NCI-H446 treated with DMSO at 0.1 percent for 48 hours (cell line): ENCODE measurements at places on chromosomes 1 and 21.

DNA sequence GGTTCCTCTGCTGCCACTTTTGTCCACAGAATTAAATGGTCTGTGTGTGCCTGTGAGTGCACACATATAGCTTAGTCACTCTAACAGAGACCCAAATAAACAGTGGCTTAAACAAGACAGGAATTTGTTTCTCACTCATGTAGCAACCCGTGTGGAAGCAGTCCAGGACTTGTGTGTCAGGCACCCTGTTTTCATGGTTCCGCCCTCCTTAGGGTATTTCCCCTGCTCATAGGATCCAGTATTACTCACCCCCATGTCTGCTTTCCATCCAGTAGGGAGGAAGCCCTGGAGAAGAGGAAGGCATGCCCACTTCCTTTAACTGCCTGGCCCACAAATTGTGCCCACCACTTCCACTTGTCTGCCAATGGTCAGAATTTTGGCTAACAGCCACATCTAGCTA, 41.3 kb upstream of the TACSTD2 start:
- DNase-seq, result no peak

- DNase-seq, result no peak
These were observed 260.9 kb downstream of the LTN1 start for GRCh38 chr21:28731700-28732321.

DNA sequence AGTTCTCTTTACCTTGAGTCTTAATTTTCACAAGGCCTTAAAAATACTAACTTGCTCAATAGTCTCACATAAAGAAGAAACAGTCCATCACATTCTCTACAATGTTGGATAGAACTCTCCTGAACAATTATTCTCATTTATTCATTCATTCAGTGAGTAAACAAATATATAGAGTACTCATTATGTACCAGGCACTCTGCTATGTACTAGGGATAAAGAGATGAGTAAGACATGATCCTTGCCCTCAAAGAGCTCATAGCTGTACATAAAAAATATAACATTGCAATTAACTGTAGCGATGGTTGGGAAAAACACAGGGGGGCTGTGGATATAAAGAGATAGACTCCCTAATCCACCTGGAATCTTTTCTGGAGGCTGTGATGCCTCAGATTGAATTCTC, 586.9 kb upstream of the BEND5 start:
- no peak for DNase-seq

DNA sequence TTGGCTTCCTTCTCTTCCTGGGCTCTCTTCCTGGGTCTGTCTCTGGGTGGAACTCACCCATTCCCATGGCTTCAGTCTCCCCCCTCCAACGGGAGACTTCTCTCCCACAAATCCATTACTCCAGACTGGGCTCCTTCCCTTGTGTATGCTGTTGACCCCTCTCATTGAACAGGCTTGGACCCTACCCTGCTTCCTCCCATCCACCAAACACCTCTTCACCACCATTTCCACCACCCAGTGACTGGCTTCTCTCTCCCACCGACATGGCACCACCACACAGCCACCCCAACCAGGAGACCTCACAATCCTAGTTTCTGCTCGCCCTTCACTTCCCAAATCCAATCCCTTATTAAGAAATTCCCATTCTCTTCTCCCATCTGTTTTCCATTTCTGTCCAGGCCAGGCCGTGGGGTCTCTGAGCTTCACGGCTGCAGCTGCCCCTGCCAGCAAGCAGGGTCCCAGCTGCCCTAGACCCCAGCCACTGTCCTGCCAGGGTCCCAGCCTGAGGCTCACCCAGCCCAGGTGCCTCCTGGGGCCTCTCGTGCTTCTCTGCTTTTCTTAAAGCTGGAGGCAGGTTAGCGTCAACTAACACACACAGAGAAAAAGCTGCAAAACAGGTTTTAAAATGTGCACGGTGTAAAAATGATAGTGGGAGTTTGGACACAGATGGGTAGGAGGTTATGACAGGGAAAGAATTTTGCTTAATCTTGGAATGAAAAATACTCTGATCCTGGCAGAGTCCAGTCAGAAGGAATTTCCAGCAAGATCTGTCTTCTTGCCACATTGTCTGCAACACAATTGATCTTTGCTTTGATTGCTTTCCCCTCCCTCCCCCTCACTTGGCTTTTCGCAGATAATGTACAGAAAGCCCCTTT, 383.8 kb upstream of the VAMP3 start:
- no peak for DNase-seq
